ENCODE measurements at places on chromosomes 2 and 18.

DNA sequence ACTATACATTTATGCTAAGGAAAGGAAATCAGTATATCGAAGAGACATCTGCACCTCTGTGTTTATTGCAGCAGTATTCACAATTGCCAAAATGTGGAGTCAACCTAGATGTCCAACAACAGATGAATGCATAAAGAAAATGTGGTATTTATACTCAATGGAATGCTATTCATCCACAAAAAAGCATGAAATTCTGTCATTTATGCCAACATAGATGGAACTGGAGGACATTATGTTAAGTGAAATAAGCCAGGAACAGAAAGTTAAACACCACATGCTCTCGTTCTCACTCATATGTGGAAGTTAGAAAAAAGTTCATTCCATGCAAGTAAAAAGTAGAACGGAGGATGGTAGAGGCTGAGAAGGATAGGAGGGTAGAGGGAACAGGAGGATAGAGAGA, 59.5 kb downstream of the TWSG1 start:
- no peak for DNase-seq

DNA sequence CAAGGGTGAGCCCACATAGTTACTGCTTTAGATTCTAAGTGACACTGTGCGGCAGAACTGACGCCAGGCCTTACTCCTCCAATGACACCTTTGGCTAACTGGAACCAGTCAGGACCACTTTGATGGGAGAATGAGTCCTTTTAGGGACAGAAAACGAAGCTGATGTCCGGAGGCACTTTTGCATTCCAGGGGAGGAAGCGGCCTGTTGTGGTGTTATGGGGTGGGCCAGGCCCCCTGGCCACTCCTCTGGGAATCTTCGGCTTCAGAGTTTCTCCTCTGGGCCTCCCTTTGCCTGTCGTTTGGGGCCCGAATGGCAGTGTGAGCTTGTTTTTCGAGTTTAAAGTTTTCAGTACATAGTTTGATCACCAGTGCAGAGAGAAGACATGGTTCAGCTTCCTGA, 65.9 kb downstream of the MBP start:
- DNase-seq = no peak

DNA sequence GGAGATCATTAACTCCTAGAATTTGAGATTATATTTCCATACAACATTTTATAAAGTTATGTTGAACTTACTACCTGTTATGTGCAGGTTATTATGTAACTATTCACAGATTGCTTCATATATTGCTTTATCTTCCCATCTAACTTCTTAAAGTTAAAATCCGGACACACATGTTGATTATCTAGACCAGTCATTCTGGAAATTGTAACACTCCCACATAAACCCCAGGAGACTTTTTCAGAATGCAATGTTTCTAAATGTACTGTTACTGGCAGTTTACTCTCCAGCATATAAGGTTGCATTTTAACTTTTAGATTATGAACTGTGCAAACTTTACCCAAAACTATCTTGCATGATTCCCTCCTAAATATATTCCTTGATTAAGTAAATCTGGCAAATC, 70.5 kb upstream of the FAM117B start:
- no peak for DNase-seq

DNA sequence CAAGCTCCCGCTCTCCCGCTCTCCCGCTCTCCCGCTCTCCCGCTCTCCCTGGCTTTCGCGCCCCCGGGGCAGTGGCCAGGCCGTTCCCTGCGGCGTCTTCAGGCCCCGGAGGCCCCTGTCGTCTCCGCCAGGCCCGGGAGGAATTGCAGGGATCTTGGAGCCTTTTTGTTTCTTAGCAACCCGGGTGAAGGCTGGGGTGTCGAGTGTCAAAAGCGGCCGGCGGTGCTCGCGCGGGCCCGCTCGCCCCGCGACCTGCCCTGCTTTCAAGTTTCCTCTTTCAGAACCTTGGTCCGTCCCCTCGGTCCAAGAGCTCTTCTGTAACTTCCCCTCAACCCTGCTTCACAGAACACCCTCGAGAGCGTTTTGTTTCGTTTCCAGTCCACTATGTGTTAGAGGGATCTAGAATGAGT, 1.4 kb downstream of the RNF138 start:
- DNase-seq = peak; percentile 74

- DNase-seq = no peak
Observed at GRCh38 chr18:24023185-24023814, 8.7 kb downstream of the TTC39C start.

- DNase-seq = no peak
Observed at GRCh38 chr2:174670446-174670845, 72.8 kb upstream of the WIPF1 start.

- no peak for DNase-seq
Observed at GRCh38 chr18:79058007-79058406, 11.2 kb upstream of the ATP9B start.

DNA sequence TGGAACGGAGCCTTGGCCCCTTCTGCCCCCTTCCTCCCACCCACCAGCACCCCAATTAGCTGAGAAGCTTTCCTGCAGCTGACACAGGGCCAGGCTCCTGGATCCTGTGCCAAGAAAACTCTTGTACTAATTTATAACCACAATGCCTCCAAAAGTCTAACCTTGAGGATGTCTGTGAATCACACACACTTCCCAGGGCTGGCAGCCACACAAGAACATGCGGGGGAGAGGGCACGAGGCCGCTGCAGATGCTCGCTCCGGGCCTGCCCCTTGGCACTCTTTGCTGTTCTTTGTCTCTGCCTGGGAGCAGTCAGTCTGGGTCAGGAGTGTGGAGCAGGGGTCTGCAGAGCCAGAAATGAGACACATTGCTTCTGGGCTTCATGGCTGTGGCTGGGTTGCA, 62.7 kb upstream of the KIF5C start:
- DNase-seq = no peak

DNA sequence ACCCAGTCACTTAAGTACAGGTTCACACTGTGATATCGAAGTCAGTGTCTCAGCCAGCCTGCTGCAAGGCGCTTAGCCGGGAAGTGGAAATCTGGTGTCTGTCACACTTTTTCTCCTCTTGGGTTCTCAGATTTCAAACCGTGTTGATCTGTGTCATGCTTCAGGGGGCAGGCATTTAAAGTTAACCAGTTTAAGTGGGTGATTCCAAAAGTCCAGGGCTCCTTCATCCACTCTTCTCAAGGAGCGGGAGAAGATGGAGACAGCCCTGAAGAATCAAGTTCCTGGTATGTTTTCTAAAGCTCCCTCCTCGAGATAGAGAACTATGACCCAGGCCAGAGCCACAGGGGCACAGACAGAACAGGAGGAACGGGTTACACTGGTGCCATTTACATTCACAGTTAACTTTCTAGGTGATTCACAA, 331.7 kb downstream of the GBX2 start:
- no peak for DNase-seq

GRCh38 chr2:45578056-45578843, 32.8 kb downstream of the SRBD1 start:
- DNase-seq = no peak

DNA sequence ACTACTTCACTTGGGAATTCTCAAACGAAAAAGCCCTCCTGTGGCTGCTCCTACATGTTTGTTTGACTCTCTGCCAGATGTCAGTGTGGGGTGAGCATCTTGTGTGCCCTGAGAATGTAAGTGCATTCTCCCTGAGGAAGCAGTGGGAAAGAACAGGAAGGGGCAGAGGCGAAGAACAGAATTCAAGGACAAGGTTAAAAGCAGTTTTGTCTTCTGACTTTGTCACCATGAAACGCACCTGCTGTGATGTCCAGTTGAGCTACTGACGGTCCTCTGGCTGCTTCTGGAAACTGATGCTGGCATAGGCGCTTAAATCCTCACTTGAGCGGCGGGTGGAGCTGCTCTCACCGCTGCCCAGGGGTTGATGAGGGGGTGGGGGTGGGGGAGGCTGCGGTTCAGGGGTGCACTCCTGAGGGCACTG, 4.9 kb downstream of the IRS1 start:
- no peak for DNase-seq

- no peak for DNase-seq
Observed at GRCh38 chr2:121345887-121346286, 60.9 kb upstream of the TFCP2L1 start.

GRCh38 chr18:3993941-3994687, 461.0 kb downstream of the DLGAP1 start:
- no peak for DNase-seq

- peak; percentile 64 for DNase-seq
Observed at GRCh38 chr2:109128616-109129355, at the start of gene SH3RF3. Gene SH3RF3, plus strand, starts transcription at chr2:109129205.

DNA sequence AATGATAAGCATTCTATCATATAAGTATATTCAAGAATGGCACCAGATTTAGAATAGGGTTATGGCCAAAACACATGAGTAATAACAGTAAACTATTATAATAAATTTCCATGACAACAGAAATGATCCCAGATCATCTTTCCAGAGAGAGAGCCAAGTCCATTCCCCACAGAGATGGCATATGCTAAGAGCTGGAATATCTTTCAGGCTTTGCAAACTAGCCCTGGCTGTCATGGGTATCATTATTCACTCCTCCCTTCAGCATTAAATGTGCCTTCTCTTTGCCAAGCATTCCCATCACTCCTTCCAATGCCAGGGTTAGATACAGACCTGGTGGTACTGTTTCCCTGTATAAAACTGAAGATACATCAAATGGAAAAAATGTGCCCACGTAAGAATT, 10.9 kb downstream of the FEZ2 start:
- no peak for DNase-seq

GRCh38 chr18:26656431-26656943, 108.1 kb upstream of the KCTD1 start:
- no peak for DNase-seq

- DNase-seq = no peak
Observed at GRCh38 chr2:9276901-9277451, 70.4 kb downstream of the ASAP2 start.

- peak; percentile 37 for DNase-seq
Observed at GRCh38 chr2:26674771-26675170, 17.8 kb upstream of the KCNK3 start.

GRCh38 chr18:77210249-77210648, 39.4 kb upstream of the GALR1 start:
- DNase-seq = no peak

- no peak for DNase-seq
Observed at GRCh38 chr18:13217971-13218367, 591 bp upstream of the LDLRAD4 start.

DNA sequence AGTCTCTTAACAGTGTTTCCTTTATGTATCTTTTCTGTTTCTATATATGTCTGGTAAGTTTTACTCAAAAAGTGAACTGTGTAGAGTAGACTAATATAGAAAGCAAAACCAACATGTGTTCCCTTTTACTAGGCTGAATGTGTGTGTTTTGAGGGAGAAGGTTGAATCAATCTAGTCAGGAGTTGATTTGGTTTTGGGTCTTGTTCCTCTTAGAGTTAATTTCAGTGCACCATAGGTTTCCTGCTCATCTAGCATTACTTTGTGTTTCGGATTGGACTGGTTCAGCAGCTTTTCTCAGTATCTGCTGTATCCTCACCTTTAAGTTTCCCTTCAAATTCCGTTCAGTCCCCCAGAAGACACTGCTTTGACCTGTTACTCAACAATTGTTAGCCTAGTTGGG, 52.0 kb upstream of the TRIM43 start:
- DNase-seq = no peak

DNA sequence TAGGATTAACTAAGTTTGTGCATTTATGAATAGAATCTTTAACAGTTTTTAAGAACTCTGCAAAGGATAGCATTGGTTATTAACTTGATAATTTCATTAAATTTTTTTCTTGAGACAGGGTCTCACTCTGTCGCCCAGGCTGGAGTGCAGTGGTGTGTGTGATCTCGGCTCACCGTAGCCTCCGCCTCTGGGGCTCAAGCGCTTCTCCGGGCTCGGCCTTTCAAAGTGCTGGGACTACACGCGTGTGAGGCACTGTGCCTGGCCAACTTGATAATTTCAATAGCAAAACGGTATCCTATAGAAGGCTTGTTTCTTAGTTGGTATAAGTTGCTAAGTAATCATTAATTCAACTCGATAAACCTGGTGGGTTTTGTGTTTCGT, 38.0 kb downstream of the ADNP2 start:
- DNase-seq = no peak

DNA sequence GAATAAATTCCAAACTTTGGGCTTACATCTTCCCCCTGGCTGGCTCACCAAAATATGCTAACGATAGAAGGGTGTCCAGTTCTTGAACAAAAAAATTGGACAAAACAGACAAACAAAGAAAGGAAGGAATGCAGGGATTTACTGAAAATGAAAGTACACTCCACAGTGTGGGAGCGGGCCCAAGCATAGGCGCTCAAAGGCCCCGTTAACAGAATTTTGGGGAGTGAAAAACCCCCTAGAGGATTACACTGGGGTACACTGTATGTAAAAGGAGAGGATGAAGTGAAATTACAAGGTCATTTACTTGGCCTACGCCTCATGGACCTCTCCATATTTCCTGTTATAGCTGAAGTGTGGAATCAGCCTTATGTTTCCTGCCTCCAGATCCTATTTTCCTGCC, 899.7 kb downstream of the DSC3 start:
- no peak for DNase-seq

- DNase-seq = peak; percentile 99
Observed at GRCh38 chr2:200864176-200865034, at the start of gene CLK1. Gene CLK1, minus strand, starts transcription at chr2:200864658. Its CDS starts 2,796 bp downstream, at chr2:200861862.

DNA sequence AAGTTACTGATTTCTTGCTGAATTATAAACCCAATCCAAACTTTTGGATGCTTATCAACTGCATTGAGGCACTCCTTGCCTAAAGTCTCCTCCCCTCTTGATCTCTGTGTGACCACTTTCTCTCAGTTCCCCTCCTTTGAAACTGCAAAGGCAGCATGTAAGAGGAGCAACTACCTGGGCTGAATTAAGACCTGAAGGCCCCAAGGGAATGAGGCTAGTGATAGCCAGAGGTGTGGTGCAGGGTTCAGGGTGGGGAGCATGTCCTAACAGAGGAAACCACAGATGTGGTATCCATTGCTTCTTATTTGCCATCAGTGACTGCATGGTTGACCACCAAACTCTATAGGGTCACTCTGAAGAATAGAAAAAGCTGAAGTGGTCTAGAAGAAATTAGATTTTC, 557.9 kb downstream of the TNS1 start:
- DNase-seq = no peak

- peak; percentile 88 for DNase-seq
Observed at GRCh38 chr18:51110073-51110797, 80.2 kb downstream of the SMAD4 start.

GRCh38 chr2:37993143-37993542, 68.1 kb downstream of the RMDN2 start:
- no peak for DNase-seq

DNA sequence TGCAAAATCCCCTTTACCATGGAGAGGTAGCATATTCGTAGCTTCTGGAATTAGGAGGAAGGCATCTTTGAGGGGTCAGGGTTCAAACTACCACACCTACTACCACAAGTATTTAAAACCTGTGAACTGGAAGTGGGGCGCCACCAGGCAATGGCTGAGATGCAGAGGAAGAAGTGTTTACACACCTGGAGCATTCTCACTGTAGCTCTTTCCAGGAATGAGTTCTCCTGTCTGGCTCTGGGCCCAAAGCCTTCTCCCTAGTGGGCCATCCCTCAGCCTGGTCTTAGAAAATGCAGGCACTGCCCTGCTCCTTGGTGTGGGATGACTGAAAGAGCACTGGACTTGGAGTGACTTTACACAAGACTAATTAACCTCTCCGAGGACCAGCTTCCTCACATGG, 30.7 kb upstream of the FOXI3 start:
- DNase-seq = no peak
